Muscle of leg (tissue), 16 donors: ENCODE measurements at places on chromosomes 12 and 14.

DNA sequence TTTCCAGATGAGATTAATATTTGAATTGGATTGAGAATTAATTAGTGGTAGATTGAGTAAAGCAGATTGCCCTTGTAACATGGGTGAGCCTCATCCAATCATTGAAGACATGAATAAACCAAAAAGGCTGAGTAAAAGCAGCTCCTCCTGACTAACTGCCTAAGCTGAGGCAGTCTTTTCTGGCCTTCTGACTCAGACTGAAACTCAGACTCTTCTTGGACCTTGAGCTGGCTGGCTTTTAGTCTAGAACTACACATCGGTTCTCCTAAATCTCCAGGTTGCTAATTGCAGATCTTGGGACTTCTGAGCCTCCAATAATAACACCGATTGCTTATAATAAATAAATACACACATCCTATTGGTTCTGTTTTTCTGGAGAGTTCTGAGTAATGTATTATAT lies 24.0 kb downstream of the FKBP11 start:
- no peak for DNase-seq

DNA sequence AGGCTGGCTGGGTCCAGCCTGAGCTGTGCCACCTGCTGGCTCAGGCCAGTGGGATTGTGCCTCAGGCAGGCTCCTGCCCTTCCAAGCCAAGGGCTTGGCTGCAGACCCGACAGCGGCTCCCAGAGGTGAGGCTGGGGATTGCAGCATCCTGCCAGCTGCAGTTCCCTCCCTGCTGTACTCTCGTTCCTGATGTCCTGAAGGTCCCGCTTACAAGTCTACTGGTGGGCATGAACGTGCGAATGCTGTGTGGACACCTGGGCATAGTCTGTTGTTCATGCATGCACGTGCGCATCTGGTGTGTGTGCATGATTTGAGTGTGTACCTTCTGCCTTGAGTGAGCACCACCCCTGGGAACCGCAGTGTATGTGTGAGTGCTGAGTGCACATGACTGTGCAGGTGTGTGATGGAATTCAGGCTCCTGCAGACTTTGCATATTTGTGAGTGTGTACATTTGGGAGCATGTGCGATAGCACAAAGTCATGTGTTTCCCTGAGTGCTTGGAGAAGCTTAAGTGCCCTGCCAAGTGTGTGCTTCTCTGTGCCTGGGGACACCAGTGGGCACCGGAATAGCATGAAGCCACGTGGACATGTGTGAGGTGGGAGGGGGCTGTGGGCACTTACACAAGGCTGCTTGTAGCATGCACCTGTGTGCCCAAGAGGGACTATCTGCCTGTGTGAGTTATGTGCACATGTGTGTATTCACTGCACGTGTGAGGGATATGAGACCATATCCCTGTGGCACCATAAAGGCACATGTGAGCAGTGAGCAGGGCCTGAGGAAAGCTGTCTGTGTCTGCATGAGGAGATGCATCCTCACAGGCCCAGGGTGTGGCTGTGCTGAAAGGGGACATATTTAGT lies 19.3 kb upstream of the KRT7 start:
- DNase-seq, result peak; percentile 62

GRCh38 chr14:24259282-24260025 lies 3.5 kb downstream of the TGM1 start:
- DNase-seq, result peak; percentile 38

DNA sequence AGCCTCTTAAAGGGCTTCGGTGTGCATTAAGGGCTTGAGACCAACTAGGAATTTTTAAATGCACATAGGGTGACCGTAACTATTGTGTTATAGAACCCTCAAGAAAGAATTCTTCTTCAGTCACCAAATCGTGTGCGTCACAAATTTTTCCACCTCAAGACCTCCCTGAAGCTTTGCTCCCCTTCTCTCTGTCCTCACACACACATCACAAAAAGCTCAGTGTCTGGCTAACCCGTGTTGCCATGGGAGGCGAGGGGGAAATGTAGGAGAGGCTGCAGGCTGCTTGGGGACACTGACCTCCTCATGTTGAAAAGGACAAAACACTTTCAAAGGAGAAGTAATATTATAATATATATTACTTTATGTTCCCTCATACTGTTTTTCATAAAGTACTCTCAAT lies 10.6 kb downstream of the SSPN start:
- DNase-seq, result no peak

DNA sequence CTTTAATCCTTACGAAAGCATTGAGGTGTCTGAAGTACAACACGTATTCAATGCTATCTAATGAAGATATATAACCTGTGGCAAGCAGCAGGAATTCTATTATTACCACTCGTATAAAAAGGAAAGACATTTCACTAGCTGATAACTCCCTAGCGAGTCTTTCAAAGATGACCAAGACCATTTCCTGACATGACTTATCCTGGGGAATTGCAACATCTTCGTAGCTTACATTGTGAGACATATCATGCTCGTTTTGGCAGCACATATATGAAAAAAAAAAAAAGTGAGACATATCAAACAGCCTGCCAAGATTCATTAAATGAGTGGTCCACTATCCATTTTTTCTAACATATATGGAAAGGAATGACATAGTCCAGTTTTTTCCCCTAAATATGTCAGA lies 337.0 kb downstream of the FSCB start:
- peak; percentile 4 for DNase-seq

DNA sequence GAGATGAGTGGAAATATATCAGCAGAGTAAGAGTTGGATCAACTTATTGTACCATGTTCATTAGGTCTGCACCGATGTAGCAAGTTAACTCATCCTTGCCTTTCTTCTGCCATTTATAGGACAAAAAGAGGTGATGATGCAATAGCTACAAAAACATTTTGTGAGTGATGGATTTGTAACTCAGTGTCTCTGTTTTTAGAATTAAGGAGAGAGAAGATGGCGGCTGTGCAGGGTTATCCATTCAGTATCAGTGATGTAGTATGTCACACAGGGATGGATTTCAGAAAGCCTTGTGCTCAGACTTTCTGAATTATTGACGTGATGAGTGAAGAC lies 62.1 kb upstream of the GNPNAT1 start:
- DNase-seq, result no peak

DNA sequence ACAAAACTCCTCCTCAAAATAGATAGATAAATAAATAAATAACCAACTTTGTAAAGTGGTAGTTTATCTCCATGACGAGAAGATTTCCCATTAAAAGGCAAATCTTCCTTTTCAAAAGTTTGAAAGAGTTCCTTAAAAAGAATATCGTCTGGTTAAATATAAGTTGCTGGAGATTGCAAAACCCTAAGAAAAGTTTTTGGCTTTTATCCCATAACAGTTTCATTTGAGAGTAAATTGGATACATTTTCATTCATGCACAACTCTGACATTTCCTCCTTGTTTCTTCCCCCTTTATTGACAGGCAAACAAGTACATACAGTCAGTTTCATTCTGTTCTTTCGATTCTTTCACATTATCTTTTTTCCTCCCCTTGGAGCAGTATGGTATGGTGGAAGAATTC lies 45.4 kb upstream of the BTG1 start:
- DNase-seq, result peak; percentile 33

DNA sequence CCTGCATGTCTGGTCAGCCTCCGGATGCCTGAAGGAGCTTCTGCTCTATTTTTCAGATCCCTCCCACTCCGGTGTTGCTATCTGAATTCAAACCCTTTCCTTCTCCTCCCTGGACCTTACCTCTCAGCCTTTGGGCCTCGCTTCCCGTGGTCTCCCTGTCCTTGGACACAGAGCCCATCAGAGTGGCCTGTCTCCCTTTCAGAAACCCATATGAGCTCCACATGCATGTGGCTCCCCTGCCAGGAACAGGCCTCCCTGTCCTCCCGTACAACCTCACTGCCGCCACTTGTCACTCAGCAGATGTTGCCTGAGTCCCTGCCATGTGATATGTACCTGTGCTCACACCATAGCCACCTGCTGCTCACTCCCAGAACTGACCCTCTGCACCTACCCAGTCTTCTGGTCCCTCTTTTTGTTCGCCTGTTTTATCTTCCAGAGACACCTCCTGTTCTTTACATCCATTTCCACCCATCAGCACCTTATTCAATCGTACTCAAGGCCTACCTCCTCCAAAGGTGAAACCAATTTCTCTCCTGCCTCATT lies 182.5 kb downstream of the ZFP36L1 start:
- no peak for DNase-seq

- no peak for DNase-seq
Measured at GRCh38 chr12:68425998-68426397, 93.8 kb upstream of the MDM1 start.

DNA sequence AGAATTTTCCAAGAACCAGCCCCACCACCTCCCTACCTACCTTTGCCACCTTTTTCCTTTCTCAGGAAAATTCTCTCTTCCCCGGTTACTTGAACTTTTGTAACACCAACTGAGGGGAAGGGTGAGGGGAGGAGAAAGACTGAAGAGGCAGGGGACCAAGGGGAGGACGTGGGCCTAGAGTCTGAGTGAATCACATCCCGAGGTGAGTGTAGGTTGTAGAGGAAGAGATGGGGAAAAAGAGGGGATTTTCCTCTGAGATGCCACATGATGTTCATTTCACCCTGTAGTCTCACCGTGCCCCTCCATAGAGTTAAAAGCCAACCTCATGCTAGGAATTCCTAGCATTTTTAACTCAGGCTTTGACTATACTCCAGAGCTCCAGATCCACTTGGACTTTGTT lies 311.8 kb downstream of the RPAP3 start:
- DNase-seq, result no peak

DNA sequence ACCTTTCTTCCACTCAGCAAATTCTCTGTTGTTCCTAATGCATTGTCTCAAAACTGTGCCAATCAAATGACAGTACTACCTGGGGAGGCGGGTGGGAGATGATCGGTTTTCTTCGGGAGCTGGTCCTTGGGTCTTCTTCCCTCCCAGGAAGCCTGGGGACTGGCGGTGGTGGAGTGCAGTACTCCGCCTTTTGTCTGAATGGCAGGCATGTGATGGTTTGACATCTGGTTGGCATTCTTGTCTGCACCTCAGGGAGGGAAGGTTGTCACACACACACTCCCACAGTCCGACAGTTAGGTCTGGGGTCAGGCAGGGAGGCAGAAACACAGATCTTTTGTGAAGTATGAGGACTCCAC lies 114.8 kb downstream of the SNAPC1 start:
- DNase-seq, result no peak

DNA sequence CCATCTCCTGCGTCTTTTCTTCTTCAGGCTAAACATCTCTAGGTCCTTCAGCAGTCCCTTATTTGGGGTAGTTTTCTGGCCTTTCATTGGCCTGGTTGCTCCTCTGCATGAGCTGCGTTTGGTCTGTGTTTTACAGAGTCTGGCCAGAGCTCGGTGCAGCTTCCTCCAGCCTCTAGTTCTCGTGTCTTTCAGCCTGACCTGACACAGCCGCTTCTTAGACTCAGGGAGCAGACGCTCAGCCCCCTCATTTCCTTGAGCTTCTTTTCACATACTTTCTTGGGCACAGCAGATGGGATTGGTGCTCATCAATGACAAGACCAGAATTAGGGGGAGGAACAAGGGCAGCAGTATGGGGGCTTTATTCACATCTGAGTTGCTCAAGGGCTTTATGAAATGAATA lies 13.6 kb upstream of the GSG1 start:
- DNase-seq, result peak; percentile 32

DNA sequence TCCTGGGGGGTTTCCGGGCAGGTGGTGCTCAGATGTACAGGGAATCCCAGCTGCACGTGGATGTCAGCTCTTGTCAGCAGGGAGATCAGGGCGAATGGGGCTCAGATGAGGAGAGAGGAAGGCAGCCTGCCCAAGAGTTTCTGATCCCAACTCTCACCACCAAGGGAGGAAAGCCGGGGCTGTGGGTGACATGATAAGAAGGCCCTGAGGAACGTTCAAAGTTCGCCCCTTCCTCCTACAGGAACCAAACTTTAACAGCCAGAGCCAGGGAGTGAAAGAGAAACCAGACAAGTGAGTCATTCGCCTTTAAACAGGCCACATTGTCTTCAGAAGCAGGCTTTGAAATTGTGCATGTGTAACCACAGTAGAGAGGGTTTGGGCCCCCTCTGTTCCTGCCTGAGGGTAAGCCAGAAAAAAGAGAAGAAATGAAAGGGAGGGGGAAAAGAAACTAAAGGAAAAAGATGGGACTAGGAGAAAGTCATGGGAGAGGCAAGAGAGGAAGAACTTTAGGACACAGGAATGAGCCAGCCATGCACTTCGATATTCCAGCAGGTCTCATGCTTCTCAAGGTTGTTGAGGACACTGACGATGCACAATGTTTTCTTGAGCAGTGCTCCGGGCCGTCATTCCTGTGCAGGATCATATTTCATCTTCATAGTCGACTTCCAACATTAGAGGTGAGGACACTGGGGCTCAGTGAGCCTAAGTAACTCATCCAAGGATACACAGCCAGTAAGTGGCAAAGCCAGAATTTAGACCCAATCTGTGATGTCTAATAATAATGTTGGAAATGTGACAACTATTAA lies 691.4 kb upstream of the TBX3 start:
- DNase-seq, result peak; percentile 27

GRCh38 chr12:1322821-1323220 lies 271.6 kb downstream of the FBXL14 start:
- DNase-seq, result no peak

DNA sequence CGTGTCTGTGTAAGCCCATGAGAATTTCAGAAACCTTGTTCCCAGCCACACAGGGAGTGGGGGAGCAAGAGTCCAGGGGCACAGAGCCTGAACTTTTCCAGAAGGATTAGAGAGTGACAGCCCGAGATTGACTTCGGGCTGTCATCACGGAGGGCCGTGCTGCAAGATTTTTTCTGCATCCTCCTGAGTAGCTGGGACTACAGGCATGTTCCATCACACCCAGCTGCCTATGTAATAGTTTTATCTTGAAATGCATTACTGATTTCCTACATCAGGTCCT lies 14.4 kb downstream of the EVL start:
- DNase-seq, result no peak

DNA sequence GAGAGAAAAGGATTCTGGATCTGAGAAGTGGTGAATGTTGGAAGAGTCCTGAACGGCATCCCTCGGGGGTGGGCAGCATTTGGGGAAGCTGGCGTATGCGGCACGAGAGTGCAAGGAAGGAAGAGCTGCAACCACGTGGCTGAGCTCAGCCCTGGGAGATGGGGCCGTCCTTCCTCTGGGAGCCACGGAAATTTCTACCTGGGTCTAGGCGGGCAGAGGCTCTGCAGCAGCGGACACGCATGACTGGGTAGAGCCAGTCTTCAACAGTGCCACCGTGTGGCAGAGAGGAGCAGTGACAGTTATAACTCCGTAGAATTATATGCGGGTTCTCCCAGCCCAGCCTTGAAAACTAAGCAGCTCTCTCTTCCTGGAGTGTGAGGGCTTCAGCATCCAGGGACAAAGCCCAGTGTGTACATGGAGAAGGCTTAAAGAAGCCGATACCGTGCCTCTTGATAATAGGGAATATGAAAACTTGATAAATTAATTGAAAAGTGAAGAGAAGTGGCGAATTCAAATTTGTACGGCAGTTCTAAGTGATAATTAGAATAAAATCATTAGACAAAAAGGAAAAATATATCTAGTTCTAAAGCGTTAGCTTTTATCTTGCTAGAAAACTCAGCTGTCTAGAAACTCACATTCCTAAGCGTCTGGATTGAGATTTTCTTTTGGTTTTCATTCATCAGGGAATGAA lies 82.9 kb upstream of the STXBP6 start:
- peak; percentile 81 for DNase-seq

GRCh38 chr12:116432314-116432750 lies 126.8 kb upstream of the MAP1LC3B2 start:
- peak; percentile 90 for DNase-seq

GRCh38 chr12:31485571-31485970 lies 105.4 kb downstream of the DENND5B start:
- DNase-seq, result no peak

- no peak for DNase-seq
Measured at GRCh38 chr12:52910248-52910883, 5.5 kb upstream of the KRT8 start.

GRCh38 chr12:91078501-91078900 lies 20.7 kb upstream of the KERA start:
- no peak for DNase-seq
